ENCODE measurements at places on chromosomes 1 and 21.
A peak's percentile ranks its signal among the peaks of the same experiment; 100 is the strongest.

- DNase-seq: no peak
Measured at GRCh38 chr21:41931041-41931451, 22.8 kb downstream of the C2CD2 start.

DNA sequence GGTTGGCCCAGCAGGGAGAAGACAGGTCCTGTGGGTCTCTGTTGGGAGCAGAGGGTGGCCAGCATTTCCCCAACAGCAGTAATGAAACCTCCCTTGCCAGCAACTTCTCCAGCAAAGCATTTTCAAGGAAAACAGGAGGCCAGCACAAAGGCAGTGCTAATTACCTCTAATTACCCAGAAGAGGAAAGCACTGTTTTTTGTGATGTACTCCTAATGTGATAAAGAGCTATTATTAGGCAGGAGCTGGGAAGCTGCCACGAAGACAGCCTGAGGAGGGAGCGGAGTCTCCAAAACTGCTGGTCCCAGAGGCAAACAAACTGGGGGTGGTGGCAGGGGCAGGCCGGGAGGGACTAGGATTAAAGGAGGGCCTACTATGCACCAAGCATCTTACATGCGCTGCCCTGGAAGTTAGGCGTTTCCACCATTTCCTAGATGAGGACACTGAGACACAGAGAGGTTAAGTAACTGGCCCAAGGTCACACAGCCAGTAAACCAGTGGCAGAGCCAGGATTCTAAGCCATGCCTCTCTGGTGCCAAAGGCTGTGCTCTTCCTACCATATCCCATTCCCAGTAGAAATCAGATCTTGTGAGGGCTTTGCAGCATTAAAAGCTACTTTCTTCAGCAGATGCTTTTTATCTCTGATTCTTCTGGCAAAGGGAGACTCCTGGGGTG is 24.5 kb downstream of the HTR6 start:
- no peak for DNase-seq

DNA sequence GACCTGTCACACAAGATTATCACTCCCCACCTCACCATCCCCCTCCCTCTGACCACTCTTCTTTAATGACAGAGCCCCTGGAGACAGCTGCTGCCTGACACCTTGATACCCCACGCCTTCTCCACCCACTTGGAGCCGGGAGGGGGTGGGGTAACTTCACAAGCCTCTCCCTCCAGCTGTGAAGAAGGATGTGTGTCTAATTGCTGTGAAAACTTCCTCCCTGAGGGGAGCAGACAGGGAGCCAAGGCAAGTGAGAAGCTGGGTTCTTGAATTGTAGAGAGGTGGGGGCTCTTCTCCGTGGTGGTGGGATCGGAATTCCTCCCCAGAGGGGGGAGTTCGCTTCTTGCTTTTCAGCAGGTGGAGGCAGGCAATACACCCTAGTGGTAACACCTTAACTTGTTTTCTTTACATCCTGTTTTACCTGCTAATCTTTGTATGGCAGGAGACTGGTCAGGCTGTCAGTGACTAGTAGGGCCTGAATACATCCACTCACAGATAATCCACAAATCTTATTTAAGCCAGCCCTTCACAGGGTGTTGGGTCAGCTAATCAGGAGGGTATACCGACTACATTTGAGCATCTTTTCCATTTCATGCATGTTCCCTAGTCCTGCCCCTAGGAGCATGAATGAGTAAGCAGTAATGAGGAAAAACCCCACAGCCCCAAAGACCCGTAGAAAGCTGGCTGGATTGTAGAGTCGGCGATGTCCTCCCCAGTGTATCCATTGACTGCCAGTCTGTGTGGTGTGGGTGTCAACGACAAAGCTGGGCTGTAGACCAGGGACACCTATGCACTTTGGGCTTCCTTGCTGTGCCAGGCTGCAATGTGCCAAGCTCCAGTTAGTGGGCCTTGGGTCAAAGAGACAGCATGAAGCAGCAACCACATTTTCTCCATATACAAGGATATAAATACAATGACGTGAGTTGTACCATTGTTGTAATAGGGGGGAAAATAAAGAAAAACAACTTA is 57.3 kb downstream of the NFASC start:
- no peak for DNase-seq

DNA sequence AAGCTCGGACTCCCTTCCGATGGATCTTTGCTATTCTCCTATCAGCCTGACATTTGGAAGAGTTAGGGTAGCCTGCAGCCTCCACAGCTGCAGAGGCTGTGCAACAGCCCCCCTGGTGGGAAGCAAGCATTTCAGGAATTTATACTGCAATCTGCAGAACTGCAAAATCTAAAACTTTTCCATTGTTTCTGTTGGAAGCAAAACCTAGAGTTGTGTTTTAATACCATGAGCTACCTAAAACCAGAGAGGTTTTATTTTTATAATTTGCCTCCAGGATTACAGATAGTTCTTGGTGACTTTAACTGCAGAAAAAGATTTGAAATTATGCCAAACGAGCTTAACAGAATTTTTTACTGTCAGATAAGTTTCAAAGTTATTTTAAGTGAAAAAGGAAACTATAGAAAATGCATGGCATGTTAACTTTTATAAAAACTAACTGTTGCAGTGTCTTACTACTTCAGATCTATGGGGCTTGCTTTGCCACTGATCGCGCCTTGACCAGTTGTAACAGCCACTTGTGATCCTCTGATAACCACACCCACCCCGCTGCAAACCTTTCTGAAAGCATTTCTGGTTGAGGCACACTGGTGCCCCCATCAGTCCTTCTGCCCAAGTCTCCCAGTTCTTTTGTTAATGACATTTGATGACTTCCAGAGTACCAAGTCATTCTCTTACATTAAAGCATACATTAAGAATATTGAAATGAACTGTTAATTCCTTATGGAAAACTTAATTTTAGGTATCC is 64.8 kb downstream of the PRDM2 start:
- DNase-seq: peak; percentile 15

- no peak for DNase-seq
Measured at GRCh38 chr1:167416506-167416905, 101.8 kb downstream of the CD247 start.

GRCh38 chr1:207311888-207312603 is 9.4 kb upstream of the CD55 start:
- no peak for DNase-seq

GRCh38 chr1:54413295-54413694 is 7.1 kb upstream of the SSBP3 start:
- DNase-seq: no peak

GRCh38 chr1:197277166-197277565 is 9.1 kb downstream of the CRB1 start:
- DNase-seq: no peak

DNA sequence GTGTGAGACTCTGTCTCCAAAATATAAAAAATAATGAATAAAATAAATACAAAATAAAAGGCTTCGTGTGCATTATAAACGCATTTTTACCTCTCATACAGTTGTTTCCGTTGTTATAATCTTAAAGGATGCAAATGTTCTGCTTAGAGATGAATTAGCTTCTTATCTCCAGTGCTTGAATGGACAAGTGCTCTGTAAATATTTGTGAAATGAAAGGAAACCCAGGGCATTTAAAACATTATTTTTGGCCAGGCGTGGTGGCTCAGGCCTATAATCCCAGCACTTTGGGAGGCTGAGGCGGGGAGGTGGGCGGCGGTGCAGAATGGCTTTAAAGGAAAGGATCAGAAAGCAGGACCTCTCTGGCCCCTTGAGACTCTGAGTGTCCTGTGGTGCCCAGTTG is 94.5 kb downstream of the HUNK start:
- no peak for DNase-seq

DNA sequence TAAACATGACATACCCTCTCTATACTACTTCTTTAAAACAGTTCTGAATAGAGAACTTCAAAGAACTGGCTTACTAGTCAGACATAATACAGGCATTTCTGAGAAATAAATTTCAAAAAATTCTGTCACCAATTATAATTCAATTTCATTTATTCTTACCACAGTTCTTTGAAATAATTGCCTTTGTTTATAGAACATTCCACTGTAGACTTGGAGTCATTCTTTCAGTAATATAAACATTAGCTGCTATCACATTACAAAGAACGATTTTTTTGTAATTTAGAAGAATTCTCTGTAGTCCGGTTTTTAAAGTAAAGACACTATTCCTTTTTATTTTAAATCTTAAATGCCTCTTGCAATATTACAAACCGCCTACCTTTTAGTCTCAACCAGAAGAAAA is 146.4 kb upstream of the COL11A1 start:
- no peak for DNase-seq

- DNase-seq: no peak
Measured at GRCh38 chr1:71193153-71193552, 112.3 kb upstream of the ZRANB2 start.

DNA sequence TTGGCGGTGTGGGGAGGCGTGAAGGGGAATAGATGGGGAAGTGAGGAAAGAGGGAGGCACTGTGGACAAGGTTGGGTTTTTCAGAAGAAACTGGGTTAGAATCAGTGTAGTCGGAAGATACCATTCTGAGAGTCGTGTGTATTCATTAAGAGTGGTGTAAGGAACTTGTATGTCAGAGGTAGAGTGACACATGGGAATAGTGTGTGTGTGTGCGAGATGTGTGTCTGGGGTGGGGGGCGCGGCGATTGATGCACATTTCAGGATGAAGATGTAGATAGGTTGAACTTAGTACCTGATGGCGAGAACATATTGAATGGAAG is 878 bp downstream of the SMG7 start:
- no peak for DNase-seq

DNA sequence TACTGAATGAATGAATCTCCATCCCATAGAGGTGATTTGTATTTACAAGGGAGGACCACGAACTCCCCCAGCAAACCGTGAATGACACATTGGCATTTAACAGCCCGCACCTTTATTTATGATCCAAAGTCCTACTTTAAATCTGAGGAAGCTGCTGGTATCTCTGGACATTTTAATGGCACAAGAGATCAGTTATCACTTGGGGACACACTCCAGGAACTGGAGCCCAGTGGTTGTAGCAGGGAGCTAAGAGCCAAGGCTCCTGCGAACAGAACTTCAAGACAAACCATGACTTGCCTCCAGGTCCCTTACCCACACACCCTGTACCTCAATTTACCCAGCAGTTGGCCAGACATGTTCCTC is 1.2 kb downstream of the CTNNBIP1 start:
- no peak for DNase-seq

DNA sequence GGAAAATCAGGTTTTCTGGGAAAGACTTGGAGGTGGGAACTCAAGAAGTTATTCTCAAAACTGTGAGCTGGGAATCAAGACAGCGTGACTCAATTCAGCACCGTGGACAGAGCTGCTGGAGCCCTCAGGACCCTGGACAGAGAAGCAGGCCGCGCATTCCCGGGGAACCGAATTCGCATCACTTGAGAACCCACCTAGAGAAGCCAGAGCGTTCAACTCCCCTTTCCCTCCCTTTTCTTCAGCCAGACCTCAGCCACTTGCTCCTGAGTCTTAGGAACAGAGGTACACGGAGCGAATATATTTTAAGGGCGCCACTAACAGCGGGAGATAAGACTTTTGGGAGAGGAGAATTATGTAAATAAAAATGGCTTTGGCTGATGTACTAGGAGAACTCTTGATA is 2.0 kb upstream of the LIN28A start:
- DNase-seq: peak; percentile 59

DNA sequence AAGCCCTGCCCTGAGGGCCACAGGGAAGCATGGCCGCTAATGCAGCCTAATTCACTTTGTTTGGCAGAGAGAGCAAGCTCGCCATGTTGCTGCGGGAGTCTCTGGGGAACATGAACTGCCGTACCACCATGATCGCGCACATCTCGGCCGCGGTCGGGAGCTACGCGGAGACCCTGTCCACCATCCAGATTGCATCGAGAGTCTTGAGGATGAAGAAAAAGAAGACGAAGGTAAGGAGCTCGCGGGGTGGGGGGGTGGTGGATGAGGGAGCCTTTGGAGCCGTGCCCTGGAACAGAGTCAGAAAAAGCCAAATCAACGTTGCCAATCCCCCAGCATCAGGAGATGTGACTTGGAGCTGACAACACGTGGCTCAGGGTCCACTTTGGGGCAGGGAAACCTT is 529.4 kb downstream of the KIF26B start:
- DNase-seq: no peak

DNA sequence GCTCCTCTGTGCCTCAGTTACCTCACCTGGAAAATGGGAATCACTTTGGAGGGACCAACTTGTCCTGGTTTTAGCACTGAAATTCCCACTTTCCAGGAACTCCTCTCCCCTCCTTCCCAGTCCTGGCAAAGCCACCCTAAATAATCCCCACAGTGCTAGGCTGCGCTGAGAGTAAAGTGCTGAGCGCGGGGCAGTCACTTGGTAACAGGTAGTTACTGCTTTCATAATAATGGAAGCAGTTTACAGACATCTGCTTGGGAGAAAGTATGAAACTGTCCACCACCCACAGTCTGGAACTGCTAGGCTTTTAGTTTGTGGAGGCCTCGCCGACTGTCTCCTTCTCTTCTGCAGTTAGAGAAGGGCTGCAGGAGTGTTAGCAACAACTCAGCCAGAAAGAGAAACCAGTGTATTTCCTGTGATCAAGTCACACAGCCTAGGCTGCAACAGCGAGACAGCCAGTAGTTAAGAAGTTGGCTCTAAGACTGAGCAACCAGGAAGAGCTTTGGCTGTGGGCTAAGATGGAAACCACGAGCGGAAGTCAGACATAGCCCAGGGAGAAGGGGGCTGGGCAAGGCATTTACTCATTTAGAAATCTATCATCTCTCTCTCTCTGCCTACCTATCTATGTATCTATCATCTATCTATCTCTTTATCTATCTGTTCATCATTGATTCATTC is 30.8 kb upstream of the ABCG1 start:
- DNase-seq: peak; percentile 64

- no peak for DNase-seq
Measured at GRCh38 chr1:220785166-220786056, 1.3 kb upstream of the MTARC1 start.

DNA sequence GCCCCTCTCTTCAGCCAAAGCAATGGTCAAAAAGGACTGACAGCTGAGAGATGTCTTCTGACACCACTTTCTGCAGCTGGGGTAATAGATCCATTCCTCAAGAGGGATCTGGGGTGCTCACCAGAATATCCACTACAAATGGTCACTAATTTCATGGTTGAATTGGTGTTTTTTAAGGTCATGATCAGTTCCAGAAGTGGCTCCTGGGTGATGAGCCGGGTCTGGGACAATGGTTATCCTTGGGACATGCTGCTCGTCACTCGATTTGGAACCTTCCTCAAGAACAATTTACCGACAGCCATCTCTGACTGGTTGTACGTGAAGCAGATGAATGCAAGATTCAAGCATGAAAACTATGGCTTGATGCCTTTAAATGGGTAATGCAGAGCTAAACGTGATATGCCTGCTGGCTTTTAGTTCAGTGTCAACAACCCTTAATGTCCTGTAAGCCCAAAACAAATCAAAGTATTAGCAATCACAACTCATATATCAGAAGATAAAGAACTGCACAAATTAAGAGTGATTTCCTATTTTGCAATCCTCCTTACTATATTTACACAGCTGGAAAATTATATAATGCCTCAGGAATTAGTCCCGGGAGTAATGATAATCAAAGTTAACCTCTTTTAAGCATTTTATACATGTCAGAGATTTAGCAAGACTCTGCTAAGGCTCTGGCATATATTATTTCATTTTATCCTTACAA is 20.1 kb downstream of the FMO3 start:
- no peak for DNase-seq

- DNase-seq: no peak
Measured at GRCh38 chr1:209309198-209309597, 274.3 kb upstream of the CAMK1G start.
